Erythroblast (primary cell): ENCODE measurements at places on chromosomes 6 and 20.
A peak's percentile ranks its signal among the peaks of the same experiment; 100 is the strongest.

DNA sequence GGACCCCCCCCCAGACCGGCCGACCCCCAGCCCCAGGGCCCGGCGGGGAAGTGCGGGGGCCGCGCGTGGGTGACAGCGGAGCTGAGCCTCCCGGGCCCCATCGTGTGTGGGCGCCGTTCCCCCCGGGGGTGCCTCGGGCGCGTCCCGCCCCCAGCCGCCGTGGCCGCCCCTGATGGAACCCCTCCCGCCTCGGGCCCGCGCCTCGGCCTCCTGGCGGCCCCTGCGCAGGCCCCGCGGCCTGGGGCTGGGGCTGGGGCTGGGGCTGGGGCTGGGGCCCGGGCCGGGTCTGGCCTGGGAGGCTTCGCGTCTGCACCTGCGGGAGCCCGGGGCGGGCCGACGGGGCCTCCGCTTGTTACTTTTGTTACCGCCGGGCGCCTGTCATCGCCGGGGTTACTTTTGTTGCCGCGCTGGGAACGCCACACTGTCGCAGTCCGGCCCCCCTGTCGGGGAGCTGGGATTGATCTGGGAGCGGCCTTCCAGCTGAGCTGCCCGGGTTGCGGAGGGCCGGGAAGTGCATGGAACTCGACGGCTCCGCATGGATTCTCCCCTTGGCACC, 598 bp downstream of the OGFR start:
- peak; percentile 34 for DNase-seq

GRCh38 chr6:58073263-58073662, 755.8 kb downstream of the PRIM2 start:
- DNase-seq, result no peak

GRCh38 chr6:3176562-3177355, 19.4 kb upstream of the TUBB2A start:
- peak; percentile 86 for DNase-seq

GRCh38 chr6:123201869-123202372, 205.9 kb downstream of the CLVS2 start:
- DNase-seq, result no peak

GRCh38 chr20:2010533-2010932, 16.7 kb upstream of the PDYN start:
- DNase-seq, result no peak

GRCh38 chr6:14671261-14671681, 553.7 kb downstream of the CD83 start:
- no peak for DNase-seq

- DNase-seq, result no peak
These were observed 151.9 kb upstream of the COL21A1 start for GRCh38 chr6:56399250-56399671.

- DNase-seq, result no peak
These were observed 162.0 kb upstream of the STMND1 start for GRCh38 chr6:16939839-16940238.

GRCh38 chr6:16741112-16742016, 19.9 kb downstream of the ATXN1 start:
- DNase-seq, result no peak

DNA sequence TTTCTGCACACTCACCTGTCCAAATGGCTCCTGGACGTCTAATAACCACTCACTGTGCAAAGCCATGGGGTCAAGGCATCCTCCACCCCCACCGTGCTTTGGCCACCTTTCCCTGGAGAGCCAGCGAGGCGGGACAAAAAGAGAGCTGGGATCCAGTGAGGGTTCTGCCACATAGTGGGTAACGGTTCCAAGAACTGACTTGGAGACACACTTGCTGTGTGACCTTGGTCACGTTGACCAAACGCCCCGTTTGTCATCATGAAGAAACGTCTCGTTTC, 287.2 kb downstream of the TFAP2C start:
- DNase-seq, result no peak

GRCh38 chr20:49753133-49753532, 39.5 kb upstream of the B4GALT5 start:
- no peak for DNase-seq

- DNase-seq, result no peak
These were observed 97.8 kb downstream of the PLEKHG1 start for GRCh38 chr6:150697515-150697914.

- peak; percentile 70 for DNase-seq
These were observed 596 bp downstream of the GATA5 start for GRCh38 chr20:62475027-62475771.

- no peak for DNase-seq
These were observed 98.2 kb downstream of the THBS2 start for GRCh38 chr6:169155481-169155880.

DNA sequence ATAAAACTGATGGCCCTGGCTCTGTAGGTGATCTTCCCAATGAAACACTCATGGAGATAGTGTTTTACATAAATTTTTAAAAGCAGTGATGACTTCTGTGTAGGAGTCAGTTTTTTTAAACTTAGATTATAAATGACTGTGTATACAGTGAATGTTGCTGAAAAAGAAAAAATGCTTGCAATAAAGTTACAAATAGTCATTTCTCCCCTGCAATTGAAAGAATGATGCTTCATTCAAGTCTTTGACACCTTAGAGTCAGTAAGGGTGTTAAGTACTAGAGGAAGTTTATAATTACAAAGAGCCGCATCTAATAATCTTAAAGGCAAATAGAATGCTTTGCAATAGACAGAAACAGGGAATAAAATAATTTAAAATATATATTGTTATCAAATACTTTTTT, 27.6 kb downstream of the ZNF292 start:
- no peak for DNase-seq

DNA sequence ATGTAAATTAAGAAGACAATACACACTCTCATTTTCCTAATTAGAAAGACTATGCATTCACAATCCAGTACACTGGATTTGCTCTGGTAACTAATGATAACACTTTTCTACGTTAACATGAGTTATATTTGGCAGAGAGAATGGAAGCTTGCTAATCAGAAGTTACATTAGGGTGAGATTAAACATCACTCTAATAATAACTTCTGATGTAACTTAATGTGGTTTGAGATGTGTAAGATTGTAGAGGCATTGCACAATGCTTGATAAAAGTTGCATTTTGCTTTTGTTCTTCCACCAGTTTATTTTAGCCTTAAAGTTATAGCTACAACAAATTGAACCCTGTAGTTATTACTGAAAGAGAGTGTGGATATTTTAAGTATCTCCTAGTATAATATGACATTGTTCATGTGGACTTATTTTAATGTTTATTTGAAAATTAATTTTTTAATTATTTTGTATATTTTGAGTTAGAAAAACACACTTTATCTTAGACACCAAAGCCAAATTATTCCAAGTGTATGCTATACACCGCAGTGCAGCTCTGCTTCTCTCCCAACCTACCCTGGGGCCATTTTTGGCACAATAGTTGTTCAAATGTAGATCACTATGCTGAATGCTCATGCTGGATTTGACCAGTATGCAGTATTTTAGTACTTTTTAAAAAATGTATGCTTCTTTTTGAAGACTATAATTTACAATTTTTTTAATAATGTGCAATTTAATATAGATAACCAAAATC, 143.2 kb downstream of the SLC16A10 start:
- peak; percentile 61 for DNase-seq
